ENCODE measurements at places on chromosomes 4 and X.

- DNase-seq = no peak
Observed at GRCh38 chr4:3492741-3493719, 29.9 kb downstream of the DOK7 start.

DNA sequence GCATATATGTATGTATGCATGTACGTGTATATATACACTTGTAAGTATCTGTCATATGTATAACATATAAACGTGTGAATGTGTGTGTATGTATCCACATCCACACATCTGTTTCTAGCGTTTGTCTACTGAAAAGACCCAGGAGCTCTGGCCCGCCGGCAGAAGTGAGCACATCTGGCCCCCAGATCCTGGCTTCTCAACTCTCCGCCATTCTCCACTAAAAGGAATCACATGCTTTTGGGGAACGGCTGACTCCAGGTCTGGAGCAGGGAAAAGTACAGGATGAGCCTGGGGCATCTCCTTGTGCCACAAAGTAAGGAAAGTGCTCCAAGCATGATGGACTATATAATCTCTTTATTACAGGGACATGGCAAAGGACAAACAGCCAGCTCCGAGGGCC, 143.7 kb downstream of the AFAP1 start:
- DNase-seq = no peak

GRCh38 chr4:23438764-23439163, 451.1 kb downstream of the PPARGC1A start:
- no peak for DNase-seq

DNA sequence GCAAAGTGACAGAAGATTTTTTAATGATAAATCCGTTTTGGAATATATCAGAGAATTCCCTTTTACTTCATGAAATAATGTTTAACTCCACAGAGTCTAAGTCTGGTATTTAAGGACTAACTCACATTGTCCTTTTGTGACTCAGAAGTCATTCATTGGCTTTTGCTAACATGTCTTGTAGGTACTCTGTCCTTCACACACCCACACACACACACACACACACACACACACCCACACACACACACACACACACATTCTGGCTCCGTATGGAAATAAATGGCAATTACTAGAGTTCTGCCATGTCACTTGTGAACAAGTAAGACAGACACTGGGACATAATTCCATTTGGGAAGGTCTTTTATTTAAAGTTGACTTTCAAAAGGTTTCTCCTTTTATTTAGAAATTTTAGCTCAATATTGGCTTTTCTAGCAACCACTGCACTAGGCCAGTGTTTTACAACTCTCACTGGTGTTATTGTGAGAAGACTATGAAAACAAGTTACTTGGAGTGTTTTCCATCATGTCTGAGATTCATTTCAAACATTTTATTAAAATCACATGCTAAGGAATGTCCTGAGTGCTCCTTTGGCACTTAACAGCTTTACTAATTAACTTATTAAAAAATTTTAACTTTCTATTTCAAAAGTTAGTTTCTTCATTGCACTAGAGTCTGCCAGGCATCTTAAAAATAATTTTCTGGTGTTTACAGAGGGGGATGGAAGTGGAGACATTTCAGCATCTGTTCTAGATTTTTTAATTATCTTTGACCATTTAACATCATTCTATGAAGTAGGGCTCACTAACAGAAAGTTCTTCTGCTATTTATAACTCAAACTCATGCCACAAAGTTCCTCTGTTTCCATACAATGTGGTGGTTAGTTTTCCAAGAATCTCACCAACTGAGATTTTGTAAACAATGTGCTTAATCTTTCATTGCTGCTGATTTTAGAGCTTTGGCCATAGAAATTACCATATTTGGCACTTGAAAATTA, 240.3 kb upstream of the GPC4 start:
- DNase-seq = no peak

DNA sequence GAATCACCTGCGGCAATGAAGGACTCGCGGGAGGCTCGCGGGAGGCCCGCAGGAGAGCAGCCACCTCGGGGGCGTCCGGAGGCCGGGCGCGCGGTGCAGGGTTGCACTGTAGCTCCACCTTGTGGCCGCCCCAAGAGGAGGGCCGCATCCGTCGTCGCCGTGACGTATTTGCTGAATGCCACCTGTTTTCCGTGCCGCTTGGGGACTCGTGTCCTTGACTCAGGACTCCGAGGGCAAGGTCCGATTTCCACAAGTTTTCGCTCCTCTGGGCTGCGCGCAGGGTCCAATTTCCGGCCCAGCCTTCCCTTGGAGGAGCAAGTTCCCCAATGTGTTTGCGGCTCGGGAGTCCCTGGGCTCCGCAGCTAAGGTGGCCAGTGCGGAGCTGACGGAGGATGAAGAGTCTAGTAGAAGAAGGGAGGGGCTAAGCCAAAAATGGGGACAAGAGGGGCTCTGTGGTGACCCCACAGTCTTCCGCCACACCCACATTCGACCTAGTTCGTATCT, 10.7 kb upstream of the DLG3 start:
- DNase-seq = no peak

- DNase-seq = peak; percentile 8
Observed at GRCh38 chrX:37745354-37745753, 34.5 kb upstream of the CYBB start.

GRCh38 chr4:145230726-145231125, 50.3 kb upstream of the OTUD4 start:
- no peak for DNase-seq

DNA sequence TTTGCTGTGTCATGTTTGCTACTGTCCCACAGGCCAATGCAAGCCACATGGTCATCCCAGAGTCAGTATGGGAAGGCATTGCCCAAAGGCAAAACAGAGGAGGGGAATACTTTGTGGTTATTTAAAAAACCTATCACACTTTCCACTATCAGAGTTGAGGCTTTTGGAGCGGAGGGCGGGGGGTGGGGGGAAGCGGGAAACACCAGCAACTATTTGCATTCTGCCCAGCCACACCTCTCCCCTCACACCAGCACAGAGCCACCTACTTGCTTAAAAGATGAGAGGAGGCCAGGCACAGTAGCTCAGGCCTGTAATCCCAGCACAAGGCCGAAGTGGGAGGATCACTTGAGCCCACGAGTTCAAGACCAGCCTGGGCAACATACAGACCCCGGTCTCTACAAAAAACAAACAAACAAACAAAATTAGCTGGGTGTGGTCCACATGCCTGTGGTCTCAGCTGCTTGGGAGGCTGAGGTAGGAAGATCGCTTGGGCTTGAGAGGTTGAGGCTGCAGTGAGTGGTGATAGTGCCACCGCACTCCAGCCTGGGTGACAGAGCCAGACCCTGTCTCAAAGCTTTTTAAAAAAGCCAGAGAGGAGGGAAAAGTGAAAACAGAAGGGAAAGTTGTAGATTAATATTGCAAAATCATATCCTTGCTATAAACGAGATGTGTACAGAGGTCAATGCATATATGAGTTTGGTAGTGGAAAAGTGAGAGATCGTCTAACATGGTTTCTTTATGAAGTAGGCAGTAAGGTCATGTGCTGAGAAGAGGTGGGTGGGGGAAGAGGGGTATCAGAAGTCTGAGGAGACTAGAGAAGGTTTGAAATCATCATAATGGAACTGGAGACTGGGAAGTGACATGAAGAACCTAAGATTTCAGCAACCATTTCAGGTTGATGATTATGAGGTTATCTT, 1.9 kb upstream of the CHST7 start:
- DNase-seq = no peak

- no peak for DNase-seq
Observed at GRCh38 chr4:25095837-25096236, 64.4 kb downstream of the SEPSECS start.

DNA sequence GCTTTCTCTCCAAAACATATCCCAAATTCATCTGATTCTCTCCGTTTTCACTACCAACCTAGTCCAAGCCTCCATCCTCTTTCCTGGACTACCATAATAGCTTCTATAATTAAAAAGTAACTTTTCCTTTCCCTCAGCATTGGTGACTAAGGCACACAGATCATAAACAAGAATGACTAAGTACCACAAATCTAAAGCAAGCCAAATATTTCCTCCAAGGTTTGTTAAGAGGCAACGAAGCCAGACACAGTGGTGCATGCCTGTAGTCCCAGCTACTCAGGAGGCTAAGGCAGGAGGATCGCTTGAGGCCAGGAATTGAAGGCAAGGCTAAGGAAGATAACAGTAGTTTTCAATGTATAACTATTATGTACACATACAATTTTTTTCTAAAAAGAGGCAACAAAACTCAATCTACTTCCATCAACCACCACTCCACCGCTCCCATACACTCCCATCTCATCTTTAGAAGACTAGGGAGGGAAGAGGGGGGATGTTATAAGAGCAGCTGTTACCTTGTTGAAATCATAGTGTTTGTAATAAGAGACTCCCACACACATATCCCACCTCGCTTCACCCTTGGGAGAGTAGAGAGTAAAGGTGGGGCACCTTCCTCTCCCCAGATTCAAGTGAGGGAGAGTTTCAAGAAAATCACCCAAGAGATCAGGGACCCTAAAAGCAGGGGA, 4.2 kb upstream of the JCHAIN start:
- no peak for DNase-seq

GRCh38 chr4:86441175-86441936, 81.5 kb upstream of the MAPK10 start:
- DNase-seq = no peak

DNA sequence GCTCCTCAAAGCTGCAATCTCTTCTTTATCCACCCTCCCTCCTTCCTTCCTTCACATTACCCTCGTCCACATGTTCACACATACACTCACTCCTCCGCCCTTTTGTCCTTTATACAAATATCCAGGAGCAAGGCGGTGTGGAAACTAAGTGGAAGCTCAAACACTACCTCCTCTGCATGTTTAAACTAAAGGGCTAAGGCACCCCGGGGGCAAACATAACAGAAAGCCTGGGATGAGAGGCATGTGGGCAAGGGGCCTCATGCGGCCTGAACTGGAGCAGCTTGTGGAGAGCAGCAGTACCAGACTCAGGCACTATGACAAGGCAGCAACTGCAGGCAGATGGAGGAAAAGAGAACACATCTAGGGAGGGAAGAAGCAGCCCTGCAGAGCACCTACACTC, 9.5 kb downstream of the MAB21L2 start:
- DNase-seq = no peak

- DNase-seq = no peak
Observed at GRCh38 chrX:123975180-123975579, 13.7 kb downstream of the STAG2 start.

DNA sequence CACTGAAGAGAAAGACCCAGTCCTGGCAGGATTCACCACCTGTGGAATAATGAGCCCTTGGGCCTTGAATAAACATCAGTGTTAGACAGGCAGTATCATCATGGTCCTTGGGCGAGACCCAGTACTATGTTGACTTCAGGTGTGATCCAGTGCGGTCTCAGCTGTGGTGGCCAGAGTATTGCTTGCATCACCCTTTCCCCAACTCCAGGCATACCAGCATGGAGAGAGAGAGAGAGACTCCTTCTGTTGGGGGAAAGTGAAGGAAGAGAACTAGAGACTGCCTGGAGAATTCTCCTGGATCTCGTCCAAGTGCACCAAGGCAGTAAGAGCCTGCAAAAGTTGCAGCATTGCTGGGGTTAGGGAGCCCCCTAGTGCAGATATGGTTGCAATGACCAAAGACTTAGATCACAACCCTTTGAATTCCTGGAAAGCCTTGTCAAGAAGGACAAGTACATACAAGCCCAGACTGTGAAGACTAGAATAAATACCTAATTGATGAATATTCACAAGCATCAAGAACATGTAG, 61.1 kb upstream of the VAMP7 start:
- peak; percentile 17 for DNase-seq

- no peak for DNase-seq
Observed at GRCh38 chr4:183182873-183183725, 84.0 kb downstream of the WWC2 start.

GRCh38 chr4:187618701-187619281, 376.8 kb upstream of the ZFP42 start:
- DNase-seq = no peak

GRCh38 chr4:189600718-189601435, 339.8 kb upstream of the FRG1 start:
- no peak for DNase-seq

GRCh38 chr4:86367577-86367976, 7.7 kb upstream of the MAPK10 start:
- no peak for DNase-seq

DNA sequence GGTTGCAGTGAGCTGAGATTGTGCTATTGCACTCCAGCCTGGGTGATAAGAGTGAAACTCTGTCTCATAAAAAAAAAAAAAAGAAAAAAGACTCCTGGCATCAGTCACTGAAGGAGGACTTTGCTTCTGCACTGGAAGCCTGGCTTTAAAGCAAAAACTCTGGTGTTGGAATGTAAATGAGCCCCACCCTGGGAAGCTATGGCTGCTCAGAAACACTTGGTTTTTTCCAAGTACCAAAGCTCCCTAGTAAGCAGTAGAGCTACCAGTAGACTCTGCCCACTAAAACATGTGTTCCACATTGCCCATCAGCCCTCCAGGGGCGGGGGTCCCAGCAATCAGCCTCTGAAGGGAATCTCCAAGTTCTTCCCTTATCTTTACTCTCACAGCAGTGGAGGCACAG, 154.4 kb downstream of the SHROOM3 start:
- DNase-seq = no peak

DNA sequence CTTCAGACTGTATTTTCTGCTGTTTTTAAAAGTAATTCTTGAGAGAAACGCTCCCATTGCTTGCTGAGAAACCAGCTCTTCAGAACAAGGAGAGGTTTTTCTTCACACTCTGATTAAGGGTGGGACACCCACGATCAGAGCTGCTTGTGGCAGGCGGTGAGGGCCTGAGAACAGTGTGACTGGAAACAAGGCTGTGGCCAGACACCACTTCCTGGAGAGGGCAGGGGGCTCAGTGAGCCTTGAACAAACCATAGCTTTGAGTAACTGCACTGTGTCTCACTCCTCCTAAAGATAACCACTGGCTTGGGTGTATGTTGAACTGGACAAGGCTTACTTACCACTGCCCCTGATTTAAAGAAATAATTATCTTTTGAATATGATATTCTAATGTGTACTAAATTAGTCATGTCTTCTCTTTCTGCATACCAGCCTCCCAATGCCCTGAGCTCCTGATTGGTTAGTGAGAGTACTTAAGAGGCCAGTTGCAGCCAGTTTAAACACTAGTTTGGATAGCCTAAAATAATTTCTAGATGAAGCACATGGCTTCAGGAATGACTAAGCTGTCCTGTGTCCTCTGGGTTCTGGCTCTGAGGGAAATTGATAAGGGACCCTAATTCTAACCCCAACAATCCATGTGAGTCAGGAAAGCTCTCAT, 3.7 kb upstream of the GPR82 start:
- DNase-seq = no peak

GRCh38 chrX:20248592-20249192, 18.0 kb downstream of the RPS6KA3 start:
- DNase-seq = no peak

- no peak for DNase-seq
Observed at GRCh38 chr4:71186566-71187403, 152.0 kb upstream of the SLC4A4 start.

DNA sequence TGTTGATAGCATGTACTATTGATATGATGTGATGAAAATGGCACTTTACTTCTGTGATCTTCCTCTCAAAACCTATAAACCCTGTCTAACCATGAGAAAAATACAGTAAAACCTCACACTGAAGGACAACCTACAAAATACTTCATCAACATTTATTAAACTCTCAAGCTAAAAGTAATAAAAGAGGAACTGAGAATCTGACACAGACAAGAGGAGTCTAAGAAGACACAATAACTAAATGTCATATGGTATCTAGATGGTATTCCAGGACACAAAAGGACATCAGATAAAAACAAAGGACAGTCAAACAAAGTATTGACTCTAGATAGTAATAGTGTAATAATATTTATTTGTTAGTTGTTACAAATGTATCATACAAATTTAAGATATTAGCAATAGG, 655.3 kb downstream of the SH3BGRL start:
- DNase-seq = no peak
